ENCODE measurements at places on chromosomes 3 and 15. TPM values are rescaled to one million over a fixed set of nuclear protein-coding genes. Genes with fewer than 3 reads are reported as not detected.

NPAP1 gene
- total RNA-seq: not detected

PLCB2 gene
- 61.9 TPM for total RNA-seq

MAGEL2 gene
- not detected for total RNA-seq

UTS2B gene
- 0.76 TPM for total RNA-seq

TMEM207 gene
- total RNA-seq: not detected

PRR23E gene
- not detected for total RNA-seq

IQCH gene
- 0.31 TPM for total RNA-seq

GP9 gene
- total RNA-seq: not detected

ERICH6 gene
- total RNA-seq: not detected

TM4SF18 gene
- 2.4 TPM for total RNA-seq

SV2B gene
- total RNA-seq: not detected

HIGD2B gene
- not detected for total RNA-seq

MAPKAPK3 gene
- total RNA-seq: 7.3 TPM

EHD4 gene
- total RNA-seq: 26.8 TPM

STRC gene
- total RNA-seq: not detected

TLR9 gene
- total RNA-seq: not detected

CHRM5 gene
- not detected for total RNA-seq

CRYGS gene
- 0.63 TPM for total RNA-seq

CEP19 gene
- total RNA-seq: 2.5 TPM

MUC20 gene
- not detected for total RNA-seq

MORC1 gene
- total RNA-seq: not detected

TP63 gene
- not detected for total RNA-seq

MAP2K5 gene
- total RNA-seq: 4.3 TPM
